ENCODE measurements at places on chromosomes 1 and 21. TPM values are rescaled to one million over a fixed set of nuclear protein-coding genes. Genes with fewer than 3 reads are reported as not detected.

DNA sequence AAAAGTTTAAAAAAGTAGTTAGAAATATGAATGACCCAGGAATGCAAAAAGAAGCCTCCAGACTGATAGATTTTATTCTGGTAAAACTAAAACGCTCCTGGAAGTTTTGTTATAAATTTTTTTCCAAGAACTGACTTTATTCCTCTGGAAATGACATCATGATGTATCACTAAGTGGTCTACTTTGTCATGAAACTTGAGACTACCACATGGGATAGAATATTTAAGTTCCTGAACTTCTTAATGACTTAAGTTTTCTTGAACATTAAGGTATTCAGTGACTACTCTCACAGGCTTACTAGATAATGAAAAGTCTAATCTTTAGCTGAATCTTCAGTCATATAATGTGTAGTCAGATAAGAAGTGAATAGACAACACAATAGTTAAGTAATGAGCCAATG lies 842.2 kb downstream of the USP25 start:
- no peak for DNase-seq

DNA sequence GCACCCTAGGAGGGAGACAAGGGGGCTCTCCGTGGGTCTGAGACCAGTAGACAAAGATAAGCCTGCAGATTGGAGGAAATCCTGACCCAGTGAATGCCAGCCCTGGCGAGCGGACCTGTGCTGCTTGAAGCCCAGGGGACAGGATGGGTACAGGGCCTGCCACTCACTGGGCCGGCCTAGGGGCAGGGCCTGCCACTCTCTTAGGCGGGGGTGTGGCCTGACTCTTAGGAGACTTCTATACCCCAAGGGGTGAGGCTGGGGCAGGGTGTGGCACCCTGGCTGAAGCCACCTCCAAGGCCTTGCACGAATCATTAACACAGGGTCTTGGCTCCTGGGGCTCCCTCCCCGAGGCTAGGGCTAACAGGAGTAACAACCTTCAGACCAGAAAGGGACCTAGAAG lies 30.7 kb downstream of the TRIM62 start:
- no peak for DNase-seq

DNA sequence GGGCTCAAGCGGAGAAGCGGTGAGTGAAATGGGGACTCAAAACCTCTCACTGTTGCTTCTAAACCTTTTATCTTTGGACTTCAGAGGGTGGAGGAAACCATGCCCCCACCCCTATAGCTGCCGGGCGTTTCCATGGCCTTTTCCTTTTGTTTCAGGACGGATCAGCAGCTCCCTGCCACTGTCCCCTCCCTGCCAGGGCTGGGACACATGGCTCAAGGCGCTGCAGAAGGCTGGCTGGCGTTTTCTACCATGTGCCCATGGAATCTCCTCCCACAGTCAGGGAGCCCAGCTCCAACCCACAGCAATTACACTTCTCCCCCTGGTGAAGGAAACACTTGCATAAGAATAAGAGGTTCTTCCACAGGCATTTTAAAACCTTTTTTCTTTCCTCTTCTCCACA lies 812.7 kb downstream of the PLA2G4A start:
- peak; percentile 51 for DNase-seq

- peak; percentile 57 for DNase-seq
Observed at GRCh38 chr1:156896490-156897033, 3.0 kb downstream of the PEAR1 start.

NFASC gene
- total RNA-seq, result 3.7 TPM

DNA sequence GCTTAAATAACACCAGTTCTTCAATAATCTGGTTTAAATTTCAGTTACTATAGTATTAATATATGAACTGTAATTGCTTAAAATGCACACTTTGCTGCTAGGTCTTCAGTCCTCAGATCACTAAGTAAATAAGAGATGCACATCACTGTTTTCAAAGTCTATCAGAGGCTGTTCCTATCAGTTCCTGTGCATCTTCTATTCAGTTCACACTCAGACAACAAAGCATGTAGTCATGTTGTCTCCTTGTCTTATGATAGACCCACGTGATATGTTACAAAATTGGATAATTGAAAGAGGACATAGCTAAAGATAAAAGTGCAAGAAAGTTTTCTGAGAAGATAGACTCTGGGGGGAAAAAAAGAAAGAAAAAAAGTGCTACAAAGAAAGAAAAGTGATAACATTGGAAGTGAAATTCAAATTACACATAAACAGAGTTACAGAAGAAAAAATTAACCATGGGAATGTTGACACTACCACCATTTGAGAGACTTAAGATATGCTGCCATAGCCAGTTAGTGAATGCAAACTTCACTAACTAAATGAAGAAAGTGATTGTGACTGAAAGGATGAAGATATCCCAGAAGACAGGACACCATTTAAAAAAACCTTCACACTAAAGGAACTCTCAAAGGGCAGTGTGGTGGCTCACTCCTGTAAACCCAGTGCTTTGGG lies 33.9 kb upstream of the TSNAX start:
- DNase-seq, result no peak

DNA sequence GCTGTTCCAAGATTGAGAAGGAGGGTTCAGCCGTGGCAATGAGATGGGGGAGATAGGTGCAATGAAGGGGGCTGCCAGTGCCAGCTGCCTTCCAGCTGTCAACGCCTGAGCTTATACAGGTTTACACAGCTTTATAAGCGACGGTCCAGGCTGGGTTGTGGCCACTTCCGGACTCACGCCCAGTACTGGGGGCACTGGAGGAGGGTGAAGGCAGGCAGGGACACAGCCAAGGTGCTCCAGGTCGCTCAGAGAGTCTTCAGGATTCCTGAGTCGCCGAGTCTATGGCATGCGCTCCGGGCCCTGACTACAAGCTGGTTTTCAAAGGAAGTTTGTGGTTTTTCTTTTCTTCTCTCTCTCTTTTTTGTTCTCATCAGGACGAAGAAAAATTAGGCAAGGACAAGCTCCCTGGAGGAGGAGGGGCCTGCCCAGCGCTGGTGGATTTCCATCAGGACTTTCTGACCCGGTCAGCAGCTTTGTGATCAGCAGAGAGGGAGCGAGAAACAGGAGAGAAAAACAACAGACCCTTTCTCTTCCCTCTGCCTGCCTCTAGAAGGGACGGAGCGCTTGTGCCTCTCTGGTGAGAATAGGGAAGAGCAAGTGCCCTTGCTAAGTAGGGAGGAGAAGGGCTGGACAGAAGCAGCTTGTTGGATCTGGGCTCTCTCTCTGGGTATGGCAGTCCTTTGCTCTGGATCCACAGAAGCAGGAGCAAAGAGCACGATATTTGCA lies at the start of gene MINDY1:
Gene MINDY1, minus strand, starts transcription at position 576 of the 726 bp plus-strand sequence. CDS start 4,285 bp downstream, outside the sequence.
- DNase-seq, result peak; percentile 90

DNA sequence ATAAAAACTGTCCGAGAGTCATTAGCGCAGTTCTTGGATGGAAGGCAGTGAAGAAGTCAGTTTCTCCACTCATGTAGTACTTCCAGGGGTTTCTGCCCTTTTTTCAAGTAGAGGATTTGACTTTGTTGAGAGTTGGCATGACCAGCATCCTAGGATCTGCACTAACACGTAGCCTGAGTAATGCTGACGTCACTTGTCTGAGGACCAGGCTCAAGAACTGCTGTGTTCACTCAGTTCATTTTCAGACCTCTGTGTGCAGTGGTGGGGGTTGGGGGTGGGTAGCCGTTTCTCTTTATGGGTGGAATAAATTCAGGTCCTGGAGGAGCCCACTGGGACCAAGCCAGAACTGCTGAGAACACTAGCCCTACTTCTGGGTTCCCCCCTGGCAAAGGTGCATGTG lies 53.3 kb downstream of the MRPS6 start:
- no peak for DNase-seq

PCNT gene
- 32.3 TPM for total RNA-seq

DNA sequence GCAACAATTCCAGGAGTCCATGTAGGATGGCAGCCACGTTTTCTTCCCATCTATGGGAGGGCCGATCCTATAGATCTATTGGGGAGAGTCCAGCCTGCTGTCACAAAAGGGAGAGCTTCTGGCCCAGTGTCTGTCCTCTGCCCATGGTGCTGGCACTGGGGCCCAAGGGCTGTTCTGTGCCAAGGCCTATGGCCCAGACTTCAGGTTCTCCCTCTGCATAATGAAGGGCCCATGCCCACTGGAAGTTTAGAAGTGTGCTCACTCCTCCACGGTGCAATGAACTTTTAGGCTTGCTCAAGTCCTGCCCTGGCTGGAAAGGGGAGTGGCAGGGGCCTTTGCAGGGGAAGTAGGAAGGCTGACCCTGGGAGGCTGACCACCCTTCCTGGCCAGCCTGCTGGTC lies 44.1 kb upstream of the ATP2B4 start:
- DNase-seq, result no peak

DNA sequence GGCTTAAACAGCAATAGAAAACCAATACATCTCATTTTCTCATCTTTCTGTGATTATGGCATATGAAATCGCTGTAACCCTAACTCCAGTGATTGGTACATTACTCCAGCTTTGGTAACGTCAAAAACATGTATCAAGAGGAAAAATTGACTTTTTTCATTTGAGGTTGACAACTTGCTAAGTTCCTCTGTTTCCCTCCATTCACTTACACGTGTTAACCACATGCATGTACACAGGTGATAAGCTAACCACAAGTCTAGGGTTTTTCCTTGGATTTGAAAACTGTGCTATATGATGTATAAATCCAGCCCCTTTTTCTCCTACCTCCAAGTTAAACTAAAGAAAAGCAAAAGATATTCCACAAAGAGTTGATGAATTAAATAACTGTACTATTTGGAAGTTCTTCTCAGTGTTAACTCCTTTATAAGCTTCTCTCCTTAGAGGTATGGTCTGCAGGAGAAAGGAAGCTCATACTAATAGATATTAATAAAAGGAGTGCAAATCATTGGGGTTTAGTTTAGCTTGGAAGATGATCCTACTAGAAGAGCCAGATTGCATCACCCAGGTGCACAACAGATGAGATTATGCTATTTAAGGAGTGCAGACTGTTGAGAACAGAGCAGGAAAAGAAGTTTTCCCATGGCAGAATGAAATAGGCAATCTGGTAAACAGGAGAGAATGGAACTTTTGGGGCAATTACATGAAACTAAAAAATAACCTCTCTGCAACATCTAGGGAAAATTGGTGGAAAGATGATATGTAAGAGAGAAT lies 277.9 kb downstream of the GRIK1 start:
- no peak for DNase-seq

DNA sequence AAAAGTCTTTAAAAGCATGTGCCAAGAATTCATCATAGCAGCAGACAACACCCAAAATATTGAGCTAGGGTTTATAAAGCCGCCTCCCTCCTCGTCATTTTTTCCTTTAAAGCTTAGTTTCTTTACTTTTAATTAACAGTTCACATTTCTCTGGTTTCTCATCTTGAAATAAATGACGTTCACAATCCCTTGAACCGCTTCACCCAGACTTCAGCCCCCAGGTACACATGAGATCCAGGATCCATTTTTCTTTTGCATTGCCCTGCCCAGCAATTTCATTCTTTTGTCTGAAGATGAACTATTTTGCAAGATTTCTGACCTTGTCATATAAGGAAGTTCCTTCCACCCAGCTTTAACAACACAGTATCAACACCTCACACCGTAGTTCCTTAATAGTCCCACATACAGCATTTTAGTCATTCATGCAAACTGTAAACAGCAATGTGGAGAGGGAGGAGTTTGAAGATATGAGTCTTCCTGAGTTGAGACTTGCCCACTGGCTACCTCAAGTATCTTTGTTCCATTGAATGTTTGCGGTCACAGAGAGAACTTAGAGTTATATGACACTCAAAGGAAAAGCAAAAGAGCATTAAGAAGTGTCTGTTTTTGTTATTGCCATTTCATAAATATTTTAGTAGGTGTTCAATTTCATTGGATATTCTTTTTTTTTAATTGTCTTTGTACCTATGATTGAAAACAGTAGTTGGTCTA lies 35.3 kb upstream of the CACYBP start:
- no peak for DNase-seq

- DNase-seq, result no peak
Observed at GRCh38 chr1:53512807-53513755, 53.9 kb downstream of the DMRTB1 start.

DNA sequence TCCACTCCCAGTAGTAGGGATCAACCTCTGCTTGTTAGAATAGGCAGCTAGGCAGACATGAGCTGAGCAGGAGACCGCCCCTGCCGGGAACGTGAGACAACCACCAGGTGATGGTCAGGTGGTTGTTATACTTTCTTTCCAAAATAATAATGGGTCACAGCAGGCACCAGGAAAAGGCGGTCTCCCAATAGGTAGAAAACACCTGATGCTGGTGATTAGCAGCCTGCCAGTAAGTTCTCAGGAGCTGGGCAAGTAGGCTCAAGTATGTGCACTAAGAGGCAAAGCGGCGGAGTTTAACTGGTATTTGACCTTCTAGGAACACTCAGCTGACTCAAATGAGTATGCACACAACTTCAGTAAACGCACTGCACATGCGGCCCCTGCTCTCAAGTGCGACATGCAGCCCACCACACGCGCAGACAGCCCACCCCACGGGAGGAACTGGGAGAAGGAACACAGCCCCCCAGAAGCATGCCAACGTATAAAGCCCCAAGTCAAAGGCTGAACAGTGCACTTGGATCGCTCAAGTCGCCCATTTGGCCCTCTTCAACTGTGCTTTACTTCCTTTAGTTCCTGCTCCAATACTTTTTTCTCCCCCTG lies 80.0 kb downstream of the DESI2 start:
- DNase-seq, result no peak
